CD4-positive, alpha-beta T cell treated with Interleukin-6 at 100 ng/mL for 8 hours (primary cell): ENCODE measurements at places on chromosomes 7 and 10.

GRCh38 chr10:67705921-67706320 is 9.9 kb upstream of the CTNNA3 start:
- no peak for DNase-seq

DNA sequence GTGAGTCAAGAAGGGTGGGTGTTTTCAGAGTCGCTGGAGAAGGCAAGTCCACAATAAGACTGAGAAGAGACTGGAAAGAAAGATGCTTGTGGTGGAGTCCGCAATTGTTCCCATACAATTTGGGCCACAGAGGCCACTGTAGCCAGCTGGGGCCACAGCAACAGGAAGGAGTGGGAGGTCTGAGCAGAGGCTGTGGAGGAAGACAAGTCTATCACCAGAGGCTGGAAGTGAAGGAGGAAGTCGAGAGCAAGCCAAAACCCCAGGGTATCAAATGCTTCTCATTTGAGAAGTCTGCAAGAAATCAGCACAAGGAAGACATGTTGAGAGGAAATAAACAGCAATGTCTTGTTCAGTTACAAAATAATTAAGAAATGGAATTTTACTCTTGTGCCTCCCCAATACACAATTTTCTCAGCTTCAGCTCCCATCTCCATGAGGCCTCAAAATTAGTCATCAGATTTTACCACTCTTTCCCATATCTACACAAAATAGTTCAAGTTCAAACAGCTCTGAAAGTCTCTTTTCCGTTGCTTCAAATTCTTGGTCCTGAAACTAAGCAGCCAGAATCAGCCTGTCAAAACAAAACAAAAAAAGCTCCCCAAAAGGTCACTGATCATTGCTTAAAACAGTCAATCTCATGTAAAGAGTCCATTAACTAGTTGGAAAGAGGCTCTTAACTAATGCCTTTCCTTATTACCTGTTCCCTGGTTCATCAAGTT is 31.6 kb downstream of the SLC16A12 start:
- no peak for DNase-seq

- no peak for DNase-seq
Measured at GRCh38 chr10:71344993-71345480, 26.0 kb downstream of the SLC29A3 start.

DNA sequence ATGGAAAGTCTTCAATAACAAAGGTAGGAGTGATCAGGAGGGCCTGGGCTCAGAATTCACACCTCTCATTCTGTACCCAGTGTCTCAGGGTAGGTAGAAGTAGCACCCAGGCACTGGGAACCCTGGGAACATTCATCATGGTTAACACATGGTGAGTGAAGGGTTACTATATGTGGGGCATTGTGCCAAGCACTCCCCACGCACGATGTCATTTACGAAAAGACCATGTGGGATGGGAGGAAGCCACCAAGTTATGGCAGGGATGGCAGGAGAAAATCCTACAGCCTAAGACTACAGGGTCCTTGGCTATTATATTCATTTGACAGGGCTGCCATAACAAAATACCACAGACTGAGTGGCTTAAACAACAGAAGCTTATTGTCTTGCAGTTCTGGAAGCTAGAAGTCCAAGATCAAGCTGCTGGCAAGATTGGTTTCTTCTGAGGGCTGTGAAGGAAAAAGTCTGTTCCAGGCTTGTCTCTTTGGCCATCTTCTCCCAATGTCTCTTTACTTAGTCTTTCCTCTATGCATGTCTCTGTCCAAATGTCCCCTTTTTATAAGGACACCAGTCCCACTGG is 27.7 kb upstream of the DDIT4 start:
- no peak for DNase-seq

- DNase-seq = no peak
Measured at GRCh38 chr7:155457544-155458110, 302 bp upstream of the EN2 start.

DNA sequence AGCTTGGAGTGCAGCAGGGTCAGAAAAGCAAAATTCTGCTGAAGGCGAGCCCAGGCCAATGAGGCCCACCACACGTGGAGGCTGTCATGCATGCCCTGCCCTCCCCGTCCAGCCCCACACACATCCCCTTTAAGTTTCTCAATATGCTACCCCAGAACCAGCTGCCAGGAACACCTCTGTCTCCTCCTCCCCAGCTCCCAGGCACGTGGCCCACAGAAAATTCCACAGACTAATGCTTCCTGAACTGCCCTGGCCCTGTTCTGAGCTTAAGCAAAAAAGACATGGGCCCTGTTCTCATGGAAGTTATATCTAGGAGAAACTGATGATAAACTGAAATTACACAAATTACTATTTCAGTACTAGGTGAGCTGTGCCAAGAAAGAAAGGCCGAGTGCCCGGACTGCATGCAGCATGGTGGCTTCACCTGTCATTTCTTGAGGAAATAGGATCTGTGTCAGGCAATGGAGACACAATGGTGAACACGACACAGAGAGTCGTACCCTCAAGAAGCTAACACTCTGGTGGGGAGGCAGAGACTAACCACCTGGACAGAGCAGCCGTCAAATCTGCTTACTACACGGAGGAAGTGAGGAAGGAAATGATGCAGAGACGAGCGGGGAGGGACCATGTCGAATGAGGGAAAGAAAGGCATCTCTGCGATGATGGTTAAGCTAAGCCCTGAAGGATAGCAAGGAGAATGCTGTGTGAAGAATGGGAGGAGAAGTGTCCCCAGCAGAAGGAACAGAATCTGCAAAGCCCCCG is 44.5 kb downstream of the PODXL start:
- no peak for DNase-seq

GRCh38 chr10:127302343-127302742 is 106.0 kb upstream of the INSYN2A start:
- DNase-seq = no peak
